ENCODE measurements at places on chromosomes 3 and 15.

GRCh38 chr3:40201770-40202169 lies 107.7 kb upstream of the EIF1B start:
- no peaks in the 10 kb centered on the region for H3K4me1 ChIP-seq
- H3K27me3 ChIP-seq, result peaks cover 8% of the 10 kb centered on the region

- H3K36me3 ChIP-seq, result no peaks in the 10 kb centered on the region
- no peak overlapping the region for H3K27ac ChIP-seq
- H3K27me3 ChIP-seq, result peaks cover 14% of the 10 kb centered on the region
- no peak for DNase-seq
These were observed 20.4 kb downstream of the TERC start for GRCh38 chr3:169744366-169745054.

GRCh38 chr3:107450254-107450893 lies 72.4 kb upstream of the BBX start:
- H3K4me1 ChIP-seq, result no peaks in the 10 kb centered on the region
- no peaks in the 10 kb centered on the region for H3K36me3 ChIP-seq
- H3K27me3 ChIP-seq, result no peaks in the 10 kb centered on the region

DNA sequence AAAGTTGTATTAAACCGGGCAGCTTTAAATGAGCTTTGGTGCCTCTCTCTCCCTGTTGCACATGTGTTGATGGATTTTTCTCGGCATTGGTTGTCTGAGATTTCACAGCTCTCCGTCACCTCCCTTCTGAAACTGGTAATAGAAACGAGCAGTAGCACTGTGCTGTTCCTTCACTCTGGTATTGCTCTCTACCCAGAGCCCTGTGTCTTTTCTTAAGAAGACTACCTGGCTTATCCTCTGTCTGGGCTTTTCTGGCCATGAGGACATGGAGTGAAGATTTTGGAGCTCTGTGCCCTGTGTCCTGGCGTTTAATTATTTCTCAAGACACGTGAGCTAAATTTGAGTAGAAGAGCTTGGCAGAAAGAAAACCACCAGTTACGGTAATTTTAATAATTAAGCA lies 209.6 kb upstream of the EIF1B start:
- peaks cover 4% of the 10 kb centered on the region for H3K4me1 ChIP-seq
- H3K27ac ChIP-seq, result no peak overlapping the region
- no peaks in the 10 kb centered on the region for H3K36me3 ChIP-seq
- no peak overlapping the region for H3K4me3 ChIP-seq
- DNase-seq, result no peak
- H3K27me3 ChIP-seq, result peaks cover 14% of the 10 kb centered on the region

DNA sequence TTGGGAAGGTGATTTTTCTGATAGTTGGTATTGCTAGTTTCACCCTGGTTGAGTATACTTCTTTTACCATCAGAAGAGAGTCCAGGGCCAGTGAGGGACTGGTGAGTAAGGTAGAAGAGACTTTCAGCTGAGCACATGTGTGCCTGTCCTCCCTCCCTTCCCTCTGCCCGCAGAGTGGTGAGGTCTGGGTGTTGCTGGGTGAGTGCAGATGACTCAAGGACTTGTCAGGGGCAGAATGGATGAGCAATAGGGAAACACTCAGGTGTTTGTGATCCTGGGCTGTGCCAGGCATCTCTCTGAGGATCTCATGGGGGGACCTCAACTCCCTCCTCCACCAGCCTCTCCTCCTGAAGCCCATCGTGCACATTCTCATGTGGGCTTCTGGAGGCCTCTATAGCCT lies 76.0 kb upstream of the GSK3B start:
- no peak for DNase-seq
- H3K4me1 ChIP-seq, result peaks cover 9% of the 10 kb centered on the region
- no peak overlapping the region for H3K4me3 ChIP-seq
- H3K27ac ChIP-seq, result peak overlapping the region; percentile 45
- no peaks in the 10 kb centered on the region for H3K36me3 ChIP-seq

DNA sequence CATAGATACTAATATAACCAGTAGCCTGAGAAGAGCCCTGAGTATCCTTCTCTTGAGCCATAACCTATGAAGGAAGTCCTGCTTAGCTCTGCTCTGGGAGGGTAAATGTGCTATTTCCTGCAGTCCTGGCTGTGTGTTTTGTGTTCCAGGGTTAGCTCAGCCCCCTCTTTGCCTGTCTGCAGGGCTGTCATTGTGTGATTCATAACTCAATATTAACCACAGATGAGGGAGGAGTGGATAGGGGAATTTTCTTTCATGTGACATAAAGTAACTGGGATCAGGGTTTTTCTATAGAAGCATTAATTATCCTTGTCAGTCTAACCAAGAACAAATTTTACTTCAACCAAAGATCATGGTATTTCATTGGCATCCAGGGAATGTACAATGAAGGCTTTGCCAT lies 183.3 kb upstream of the ZBTB20 start:
- no peaks in the 10 kb centered on the region for H3K27me3 ChIP-seq
- DNase-seq, result no peak
- H3K27ac ChIP-seq, result no peak overlapping the region
- H3K4me3 ChIP-seq, result no peak overlapping the region
- peaks cover 8% of the 10 kb centered on the region for H3K4me1 ChIP-seq

GRCh38 chr15:98628216-98628615 lies 20.1 kb upstream of the IGF1R start:
- H3K27ac ChIP-seq, result no peak overlapping the region
- no peak overlapping the region for H3K4me3 ChIP-seq
- H3K36me3 ChIP-seq, result no peaks in the 10 kb centered on the region
- peaks cover 5% of the 10 kb centered on the region for H3K27me3 ChIP-seq
- no peaks in the 10 kb centered on the region for H3K4me1 ChIP-seq

Measured in type B pancreatic cell (in vitro differentiated cells).